ENCODE measurements at places on chromosomes 12 and 14.

DNA sequence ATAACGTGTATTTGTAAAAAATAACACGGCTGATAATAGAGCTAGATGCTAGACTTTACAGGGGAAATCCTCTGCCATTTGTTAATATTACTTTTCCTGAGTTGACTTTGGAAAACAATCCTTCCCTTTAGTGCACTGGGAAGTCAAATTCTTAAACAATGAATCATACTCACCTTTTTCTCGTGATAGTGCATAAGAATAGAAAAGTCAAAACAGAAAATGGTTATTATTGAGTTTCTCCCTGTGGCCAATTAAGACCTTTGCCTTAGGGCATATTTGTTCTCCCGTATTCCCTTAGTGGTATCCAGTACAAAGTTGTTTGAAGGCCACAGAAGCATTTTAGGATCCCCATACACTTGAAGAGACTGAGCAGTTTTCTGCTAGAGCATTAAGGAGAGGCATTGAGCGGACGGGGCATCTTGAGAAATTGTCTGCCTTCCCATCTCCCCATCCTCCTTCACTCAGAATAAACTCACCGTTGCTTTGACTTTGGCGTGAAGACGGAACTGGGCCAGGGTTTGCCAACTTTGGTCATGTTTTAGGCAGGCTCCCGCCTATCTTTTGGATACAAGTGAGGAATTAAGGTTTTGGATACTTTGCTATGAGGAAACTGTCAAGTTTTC, 171.3 kb downstream of the TMTC2 start:
- no peak for DNase-seq

- DNase-seq = peak; percentile 14
These were observed 70.8 kb downstream of the WNK1 start for GRCh38 chr12:823028-823698.

- DNase-seq = no peak
These were observed 168.8 kb upstream of the BCL2L14 start for GRCh38 chr12:11901701-11902524.

- no peak for DNase-seq
These were observed 4.4 kb downstream of the XRCC3 start for GRCh38 chr14:103710771-103711377.

DNA sequence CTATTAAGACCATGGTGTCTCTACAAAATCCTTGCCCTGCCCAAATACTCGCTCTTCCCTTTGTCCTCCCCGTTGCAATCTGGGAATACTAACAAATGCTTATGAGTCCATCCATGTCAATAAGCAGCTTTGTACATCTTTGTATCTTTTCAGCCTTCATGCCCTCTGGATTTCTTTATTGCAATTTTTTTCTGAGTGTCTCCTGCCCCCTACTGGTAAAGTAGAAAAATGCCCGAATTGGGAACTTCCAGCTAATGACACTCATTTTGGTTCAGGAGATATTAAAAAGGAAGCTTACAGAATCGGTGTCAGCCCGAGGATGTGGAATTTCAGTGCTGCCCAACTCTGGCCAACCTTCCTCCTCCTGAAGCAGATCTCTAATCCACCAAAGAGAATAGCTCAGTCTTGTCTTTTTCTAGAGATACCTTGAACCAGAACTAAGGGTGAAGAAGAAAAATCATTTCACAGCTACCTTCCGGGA, 46.0 kb downstream of the SH2B3 start:
- peak; percentile 78 for DNase-seq

DNA sequence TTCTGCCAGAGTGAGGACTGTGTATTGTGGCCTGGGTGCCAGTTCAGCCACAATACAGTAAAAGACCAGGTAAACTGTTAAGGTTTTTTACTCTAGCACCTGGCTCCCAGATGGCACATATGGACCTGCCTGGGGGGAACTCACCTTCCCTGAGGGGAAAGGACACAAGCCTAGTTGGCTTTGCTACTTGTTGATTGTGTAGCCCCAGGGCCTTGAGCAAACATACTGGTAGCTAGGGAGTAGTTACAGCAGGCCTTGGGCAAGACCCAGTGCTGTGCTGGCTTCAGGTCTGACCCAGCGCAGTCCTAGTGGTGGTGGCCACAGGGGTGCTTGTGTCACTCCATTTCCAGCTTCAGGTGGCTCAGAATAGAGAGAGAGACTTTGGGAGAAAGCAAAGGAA, 216.4 kb downstream of the KLHL28 start:
- DNase-seq = no peak

DNA sequence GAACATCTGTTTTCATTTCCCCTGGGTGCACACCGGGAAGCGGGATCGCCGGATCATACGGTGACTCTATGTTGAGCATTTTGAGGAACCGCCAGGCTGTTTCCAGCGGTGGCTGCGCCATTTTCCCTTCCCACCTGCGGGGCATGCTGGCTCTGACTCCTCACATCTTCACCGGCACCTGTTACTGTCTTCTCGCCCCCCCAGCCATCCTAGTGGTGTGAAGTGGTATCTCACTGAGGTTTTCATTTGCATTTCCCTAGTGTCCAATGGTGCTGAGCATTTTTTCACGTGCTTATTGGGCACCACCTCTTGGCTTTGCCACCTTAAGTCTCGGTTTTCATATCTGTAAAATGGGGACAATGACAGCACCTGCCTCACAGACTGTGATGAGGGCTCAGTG, 44.1 kb upstream of the EML1 start:
- peak; percentile 21 for DNase-seq

GRCh38 chr12:64459394-64459891, 7.5 kb downstream of the TBK1 start:
- no peak for DNase-seq

DNA sequence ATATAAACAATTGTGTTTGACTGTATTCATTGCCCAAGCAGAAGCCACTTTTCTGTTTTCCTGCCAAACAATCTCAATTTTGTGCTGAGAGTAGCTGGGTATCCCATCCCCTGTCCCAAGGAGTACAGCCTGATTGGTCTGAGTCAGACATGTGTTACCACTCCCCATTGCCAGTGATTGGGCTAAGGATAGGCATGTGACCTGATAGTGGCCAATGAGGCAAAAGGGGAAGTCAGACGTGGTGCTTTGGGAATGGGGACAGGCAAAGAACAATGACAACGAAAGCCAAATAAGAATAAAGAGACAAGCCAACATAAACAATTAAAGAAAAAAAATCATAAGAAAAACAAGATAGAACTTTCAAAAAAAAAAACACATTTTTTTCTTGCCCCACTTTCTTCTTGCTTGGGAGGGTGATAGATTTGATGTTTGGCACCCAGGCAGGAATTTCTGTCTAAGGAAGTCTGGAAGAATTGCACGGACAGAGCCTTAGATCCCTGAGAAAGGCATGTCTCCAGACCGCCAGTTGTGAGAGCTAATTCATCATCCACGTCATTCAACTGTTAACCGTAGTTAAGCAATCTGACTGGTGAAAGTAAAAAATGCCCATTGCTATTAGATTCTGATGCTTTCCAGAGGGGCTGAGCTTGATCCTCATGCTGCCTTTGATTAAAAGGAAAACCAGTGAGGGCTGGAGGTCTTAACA, 626.6 kb upstream of the TMEM132C start:
- no peak for DNase-seq

DNA sequence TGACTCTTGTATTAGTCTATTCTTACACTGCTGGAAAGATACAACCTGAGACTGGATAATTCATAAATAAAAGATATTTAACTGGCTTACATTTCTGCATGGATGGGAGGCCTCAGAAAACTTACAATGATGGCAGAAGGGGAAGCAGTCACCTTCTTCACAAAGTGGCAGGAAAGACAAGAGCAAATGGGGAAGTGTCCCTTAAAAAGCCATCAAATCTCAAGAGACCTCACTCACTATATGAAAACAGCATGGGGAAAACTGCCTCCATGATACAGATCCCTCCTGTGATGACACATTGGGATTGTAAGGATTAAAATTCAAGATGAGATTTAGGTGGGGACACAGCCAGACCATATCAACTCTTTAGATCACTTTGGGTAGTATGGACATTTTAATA, 83.7 kb downstream of the TMTC3 start:
- peak; percentile 16 for DNase-seq

DNA sequence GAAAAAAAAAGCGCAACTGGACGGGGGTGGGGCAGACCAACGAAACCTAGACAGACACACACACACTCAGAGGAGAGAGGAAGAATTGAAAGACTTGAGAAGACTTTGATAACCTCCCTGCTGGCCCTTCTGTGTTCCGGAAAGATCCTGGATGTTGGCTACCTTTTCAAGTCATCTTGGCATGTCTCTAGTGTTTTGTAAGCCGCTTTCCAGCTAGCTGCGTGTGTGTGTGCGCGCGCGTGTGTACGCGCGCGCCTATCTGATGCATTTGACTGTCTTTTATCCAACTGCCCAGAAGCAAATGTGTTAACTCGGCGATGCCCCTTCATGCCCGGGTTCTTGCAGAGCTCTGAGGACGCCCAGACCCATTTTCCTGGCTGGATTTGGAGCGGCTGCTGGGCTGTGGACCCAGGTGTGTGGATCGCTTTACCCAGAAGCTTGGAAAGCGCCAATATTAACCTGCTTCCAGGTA, 664 bp downstream of the LRFN5 start:
- DNase-seq = no peak

DNA sequence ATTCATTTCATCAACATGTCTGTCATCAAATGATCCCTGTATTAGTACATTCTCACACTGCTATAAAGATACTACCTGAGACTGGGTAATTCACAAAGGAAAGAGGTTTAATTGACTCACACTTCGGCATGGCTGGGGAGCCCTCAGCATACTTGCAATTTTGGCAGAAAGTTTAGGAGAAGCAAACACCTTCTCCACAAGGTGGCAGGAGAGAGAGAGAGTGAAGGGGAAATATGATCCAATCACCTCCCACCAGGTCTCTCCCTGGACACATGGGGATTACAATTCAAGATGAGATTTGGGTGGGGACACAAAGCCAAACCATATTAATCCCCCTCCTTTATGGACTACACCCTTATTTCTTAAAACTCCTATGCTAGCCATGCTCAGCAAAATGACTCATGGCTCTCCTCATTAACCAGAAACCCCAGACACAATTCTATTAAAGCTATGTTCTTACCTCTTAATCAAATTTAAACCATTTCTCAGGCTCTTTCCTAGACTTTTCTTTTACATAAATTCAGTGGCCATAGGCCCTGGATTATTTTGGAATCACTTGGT, 932.3 kb downstream of the FLRT2 start:
- peak; percentile 39 for DNase-seq

DNA sequence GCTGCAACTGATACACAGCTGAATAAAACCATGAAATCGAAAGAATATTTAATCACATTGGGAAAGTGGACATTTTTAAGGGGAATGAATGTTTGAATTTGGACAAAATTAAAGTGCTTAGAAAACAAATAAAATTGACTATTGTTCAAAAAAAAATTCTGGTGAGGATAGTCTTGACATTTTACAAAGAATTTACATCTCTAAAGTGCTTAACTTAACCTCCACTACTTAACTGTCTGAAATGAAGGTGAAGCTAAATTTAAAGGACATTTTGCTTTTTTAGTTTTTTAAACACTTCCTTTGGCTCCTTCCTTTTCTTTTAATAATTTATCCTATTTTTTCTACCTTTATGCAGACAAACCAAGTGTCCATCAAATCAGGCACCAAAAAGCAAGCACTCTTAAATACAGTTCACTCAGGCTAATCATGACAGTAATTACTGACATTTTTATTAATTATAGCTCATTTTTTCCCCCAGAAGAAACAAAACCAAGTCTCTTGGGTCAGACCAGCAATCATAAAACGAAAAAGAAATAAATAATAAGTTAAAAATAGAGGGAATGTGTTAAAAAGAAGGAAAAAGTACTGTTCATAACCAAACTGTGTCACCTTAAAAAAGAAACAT, 5.7 kb upstream of the CCND2 start:
- no peak for DNase-seq

DNA sequence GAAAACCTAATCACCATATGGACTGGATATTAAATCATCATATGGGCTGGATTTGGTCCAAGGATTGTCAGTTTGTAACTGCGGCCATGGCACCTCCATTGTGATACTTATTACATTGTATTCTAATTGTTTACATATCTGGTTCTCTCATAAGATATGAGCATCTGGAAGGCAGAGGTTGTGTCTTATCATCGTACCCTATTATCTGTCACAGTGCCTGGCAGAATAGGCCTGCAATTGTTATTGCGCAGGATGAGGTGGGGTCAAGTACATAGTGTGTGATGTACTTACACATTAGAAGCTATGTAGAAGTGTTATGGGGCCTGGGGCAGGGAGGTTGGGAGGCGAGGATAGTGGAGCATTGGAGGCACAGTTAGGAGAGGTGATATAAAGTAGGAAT, 4.7 kb downstream of the IFT43 start:
- DNase-seq = no peak

DNA sequence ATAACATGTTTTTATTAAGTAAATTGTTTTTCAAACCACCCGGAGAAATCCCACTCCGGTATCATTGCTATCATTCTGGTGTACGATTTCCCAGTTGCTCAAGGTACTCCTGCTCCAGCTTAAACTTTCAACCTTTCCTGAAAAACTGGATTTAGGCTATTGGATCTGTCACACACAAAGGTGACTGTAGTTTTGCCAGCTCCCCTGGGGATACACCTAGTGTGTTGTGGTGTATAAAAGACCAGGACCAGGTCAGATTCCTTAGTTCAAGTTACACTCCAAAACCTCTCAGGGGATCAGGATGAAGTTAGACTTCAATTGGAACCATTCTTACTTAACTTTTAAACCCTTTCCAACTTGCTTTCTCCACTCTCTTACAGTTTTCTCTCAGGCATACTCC, 303.9 kb downstream of the NOVA1 start:
- DNase-seq = no peak

- DNase-seq = no peak
These were observed 62.1 kb upstream of the GNPNAT1 start for GRCh38 chr14:52853522-52853854.

DNA sequence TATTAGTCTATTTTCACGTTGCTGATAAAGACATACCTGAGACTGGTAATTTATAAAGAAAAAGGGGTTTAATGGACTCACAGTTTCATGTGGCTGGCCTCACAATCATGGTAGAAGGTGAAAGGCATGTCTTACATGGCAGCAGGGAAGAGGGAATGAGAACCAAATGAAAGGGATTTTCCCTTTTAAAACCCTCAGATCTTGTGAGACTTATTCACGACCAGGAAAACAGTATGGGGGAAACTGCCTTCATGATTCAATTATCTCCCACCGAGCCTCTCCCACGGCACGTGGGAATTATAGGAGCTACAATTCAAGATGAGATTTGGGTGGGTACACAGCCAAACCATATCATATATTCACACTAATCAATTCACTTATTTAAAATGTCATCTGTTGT, 41.4 kb downstream of the KTN1 start:
- DNase-seq = no peak

Data from Kasumi-1 (cell line).